ENCODE measurements at places on chromosomes 3 and 15.

GRCh38 chr15:68460166-68460565, 28.2 kb upstream of the ITGA11 start:
- no peak for DNase-seq

DNA sequence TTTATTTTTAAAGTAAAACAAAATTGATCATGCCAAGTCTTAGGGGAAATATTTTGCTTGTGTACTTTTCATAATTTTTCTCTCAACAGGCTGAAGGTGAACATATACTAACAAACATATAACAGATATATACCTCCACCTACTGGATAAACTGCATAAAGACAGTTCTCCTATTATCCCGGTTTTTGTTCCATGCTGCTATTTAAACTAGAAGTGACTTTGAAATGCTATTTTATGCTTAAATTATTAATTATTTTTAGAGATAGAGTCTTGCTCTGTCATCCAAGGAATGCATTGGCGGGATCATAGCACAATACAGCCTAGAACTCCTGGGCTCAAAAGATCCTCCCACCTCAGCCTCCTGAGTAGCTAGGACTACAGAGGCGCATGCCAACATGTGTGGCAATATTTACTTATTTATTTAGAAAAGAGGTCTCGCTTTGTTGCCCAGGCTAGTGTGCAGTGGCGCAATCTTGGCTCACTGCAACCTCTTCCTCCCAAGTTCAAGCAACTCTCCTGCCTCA, 49.8 kb downstream of the ST3GAL6 start:
- no peak for DNase-seq

- no peak for DNase-seq
These were observed 161.3 kb upstream of the ATP11B start for GRCh38 chr3:182632077-182632393.

DNA sequence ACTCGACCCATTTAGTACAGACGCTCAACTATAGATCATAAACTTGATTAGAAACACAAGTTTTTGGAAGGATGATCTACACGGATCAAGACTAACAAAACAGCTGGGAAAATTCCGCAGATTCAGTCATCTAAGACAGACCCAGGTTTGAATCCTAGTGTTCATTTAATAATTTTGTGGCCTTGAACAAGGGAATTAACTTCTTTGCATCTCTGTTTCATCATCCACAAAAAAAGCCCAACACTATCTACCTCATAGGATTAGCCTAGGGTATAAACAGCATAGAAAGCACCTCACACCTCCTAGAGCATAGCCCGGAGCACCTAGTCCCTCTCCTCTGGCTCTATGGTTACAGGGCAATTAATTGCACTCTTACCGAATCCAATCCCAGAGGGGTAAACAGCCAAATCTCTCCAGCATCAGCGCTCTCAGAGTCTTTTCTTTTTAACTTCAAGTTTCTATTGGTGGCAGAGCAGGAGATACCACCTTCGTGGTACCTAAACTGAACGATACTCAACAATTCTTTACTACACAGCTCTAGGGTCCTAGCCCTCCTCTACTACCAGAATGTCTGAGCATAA, 3.5 kb downstream of the TBL1XR1 start:
- no peak for DNase-seq

GRCh38 chr3:14183015-14183577, 4.5 kb downstream of the LSM3 start:
- no peak for DNase-seq

DNA sequence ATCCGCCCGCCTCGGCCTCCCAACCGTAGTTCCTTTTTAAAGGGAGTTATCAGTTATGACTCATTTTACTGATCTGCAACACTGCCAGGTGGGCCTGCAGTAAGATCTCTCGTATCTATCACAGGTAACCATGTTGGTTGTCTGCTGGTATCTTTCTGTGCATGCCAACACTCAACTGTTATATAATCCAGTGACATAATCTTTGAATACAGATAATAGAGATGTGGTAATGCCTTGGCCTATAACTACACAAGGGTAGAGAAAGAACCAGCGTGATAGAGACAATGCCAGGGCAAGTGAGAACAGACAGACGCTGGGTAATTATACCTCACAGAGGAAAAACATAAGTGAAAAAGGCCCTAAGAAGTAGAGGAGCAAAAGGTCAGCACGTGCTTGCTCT, 11.0 kb upstream of the ARPP19 start:
- DNase-seq = no peak

DNA sequence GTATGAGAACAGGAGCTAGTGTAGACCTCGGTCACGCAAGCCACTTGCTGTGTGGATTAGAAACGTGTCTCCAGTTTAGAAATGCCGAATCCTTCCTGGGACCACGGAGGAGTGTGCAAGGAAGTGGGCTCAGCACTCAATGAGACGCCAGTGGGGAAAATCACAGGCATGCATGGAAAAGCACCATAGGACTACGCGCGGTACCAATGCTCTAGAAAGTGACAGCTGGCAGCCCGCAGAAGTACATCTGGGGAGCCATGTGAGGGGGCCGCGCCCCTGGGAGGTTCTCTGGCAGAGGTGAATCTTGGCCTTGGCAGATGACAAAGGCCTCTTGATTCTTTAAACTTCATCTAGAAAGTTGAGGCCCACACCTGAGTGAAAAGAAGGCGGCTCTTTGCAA, 99.3 kb downstream of the LRRK1 start:
- DNase-seq = no peak

DNA sequence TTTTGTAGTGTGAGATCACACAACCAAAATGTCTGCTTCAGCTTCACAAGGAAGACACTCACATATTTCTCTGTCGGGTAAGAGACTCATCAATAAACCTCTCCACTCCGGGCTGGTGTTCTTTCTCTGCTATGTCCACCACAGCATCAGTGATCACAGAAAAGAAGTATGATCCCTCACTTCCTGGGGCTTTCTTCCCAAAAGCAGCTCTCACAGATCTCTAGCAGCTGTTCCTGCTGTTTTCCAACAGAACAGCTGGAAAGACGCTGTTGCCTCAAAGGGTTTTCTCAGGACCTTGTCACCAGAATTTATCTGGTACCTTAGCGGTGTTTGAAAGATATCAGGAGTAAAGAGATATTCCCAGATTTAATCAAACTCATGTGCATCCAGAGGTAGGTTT, 46.4 kb downstream of the GATM start:
- no peak for DNase-seq

- no peak for DNase-seq
These were observed 70.4 kb downstream of the CBLB start for GRCh38 chr3:105798381-105798934.

DNA sequence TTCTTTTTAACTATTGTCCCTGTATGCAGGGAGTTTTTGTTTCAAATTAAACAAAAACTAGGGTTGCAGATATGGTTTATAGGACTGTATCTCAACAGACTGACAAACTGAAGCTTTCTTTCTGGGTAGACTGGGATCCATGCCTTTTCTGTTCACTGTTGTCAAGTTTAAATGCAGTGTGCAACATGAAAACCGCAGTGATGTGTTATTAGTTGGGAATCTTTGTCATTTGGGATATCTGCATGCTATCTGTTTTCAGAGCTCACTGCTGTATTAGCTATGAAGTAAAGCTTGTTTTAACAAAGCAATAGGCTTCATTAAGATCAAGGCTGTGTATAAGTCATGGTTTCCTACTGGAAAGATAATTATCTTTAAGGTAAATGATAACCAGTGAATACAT, 21.4 kb upstream of the MCF2L2 start:
- DNase-seq = no peak

GRCh38 chr15:66646308-66646707, 55.7 kb upstream of the SMAD6 start:
- DNase-seq = no peak

DNA sequence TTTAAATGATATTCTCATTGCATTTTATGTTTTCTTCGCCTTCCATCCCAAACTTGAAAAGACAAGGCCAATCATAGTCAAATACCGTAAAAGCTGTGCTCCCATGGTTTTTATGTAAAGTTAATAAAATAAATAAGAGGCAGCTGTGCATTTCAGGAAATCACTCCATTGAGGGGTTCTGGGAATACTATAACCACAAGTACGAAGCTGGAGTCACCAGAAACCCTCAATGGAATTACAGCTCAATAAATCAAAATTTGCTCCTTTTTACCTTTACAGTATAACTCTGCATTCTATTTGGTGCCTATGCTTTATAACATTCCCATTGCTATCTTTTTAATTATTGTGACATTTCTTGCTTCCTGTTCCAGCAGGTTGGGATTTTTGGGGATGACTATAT, 77.2 kb downstream of the C3orf38 start:
- no peak for DNase-seq

- peak; percentile 76 for DNase-seq
These were observed 27.3 kb upstream of the RAD18 start for GRCh38 chr3:8990266-8991215.

DNA sequence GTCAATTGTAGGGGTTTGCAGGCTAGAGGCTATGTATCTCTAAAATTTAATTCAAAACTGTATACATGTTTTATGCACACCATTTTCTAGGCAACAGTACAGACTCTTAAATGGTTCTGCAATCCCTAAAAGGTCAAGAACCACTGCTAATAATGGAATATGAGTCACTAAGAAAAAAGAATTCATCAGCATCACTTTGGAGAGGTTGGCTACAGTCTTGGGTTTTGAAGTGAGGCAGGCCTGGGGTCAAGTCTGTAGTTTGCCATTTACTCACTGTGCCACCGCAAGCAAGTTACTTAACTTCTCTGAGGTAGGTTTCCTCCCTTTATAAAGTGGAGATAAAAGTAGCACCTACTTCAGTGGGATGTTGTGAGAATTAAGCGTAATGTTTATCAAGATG, 33.7 kb downstream of the THRB start:
- no peak for DNase-seq

DNA sequence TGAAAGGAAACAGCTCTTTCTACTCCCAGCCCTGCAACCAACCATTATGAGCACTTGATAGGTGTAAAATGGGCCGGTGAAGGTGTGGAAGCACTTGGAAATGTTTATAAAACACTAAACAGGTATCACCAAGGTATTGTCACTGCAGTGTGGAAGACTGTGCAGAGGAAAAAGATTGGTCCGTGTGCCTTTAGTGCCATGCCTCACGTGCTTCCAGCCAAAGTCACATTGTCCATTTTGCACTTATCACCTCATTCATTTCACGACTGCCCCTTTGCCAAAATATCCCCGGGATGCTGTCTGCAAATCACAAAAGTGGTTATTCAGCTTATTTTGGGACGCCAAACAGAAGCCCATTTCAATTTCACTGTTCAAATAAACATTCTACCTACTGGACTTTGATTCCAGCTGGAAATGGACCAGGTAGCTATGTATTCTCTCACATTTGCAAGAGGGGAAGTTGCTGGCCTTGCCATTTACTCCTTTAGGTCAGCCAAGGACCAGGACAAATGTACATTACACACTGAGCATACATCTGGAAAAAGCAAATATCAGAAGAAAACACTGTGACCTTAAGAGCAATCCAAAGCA, 58.4 kb downstream of the ARRDC4 start:
- DNase-seq = no peak

GRCh38 chr3:119497820-119498185, 544 bp upstream of the TIMMDC1 start:
- DNase-seq = no peak

- DNase-seq = no peak
These were observed 161.0 kb upstream of the SLC24A5 start for GRCh38 chr15:47959617-47960413.

All from DMS79 (cell line).